Left lobe of liver (tissue), 2 donors: ENCODE measurements at places on chromosomes 7 and 10. TPM values are rescaled to one million over a fixed set of nuclear protein-coding genes. Genes with fewer than 3 reads are reported as not detected.

Gene CHN2
- total RNA-seq = 56.5 TPM

Gene CLEC2L
- total RNA-seq = not detected

Gene SLC13A1
- total RNA-seq = 0.13 TPM

- DNase-seq = no peak
Measured at GRCh38 chr10:3980660-3981059, 195.7 kb upstream of the KLF6 start.

GRCh38 chr7:49791088-49791741 is 17.8 kb downstream of the VWC2 start:
- no peak for DNase-seq

GRCh38 chr10:49153115-49153514 is 19.3 kb upstream of the FAM170B start:
- DNase-seq = no peak

DNA sequence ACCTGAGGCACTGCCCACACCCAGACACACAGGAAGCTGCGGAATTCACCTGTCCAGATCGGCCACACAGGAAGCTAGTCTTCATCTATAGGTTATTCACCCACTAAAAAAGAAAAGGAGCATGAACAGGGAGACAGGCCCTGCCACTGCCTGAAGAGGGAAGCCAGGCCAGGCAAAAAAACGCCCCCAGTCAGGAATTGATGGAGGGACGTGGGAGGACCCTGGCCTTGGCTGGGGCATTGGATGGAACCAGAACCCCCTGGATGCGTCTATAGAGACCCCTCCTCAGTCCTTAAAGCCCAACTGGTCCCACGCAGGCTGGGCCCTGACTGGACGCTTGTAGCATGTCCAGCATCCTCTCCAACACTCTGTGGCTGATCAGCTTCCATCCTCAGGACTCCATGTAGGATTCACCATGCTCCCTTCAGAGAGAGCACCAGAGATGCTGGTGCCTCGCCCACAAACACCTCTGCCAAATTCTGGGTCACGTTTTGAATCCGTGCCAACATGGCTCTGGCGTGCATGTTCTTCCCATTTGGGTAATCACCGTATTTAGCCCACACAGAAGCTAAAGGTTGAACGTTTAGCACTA is 259.3 kb upstream of the TCERG1L start:
- peak; percentile 23 for DNase-seq

- DNase-seq = no peak
Measured at GRCh38 chr10:6973899-6974298, 393.8 kb upstream of the PRKCQ start.

DNA sequence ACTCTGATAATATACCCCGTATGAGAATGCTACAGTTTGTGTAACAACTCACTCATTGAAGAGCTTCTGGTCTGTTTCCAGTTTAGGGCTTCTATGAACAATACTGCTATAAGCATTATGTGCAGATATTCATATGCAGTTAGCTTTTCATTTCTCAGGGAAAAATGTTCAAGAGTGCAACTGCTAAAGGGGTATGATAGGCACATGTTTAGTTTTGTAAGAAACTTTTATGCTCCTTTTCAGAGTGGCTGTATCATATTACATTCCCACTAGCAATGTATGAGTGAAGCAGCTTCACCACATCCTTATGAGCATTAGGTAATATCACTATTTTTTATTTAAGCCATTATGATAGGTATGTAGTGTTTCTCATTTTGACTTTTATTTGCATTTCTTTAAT is 182.6 kb upstream of the CXCL12 start:
- DNase-seq = no peak

- no peak for DNase-seq
Measured at GRCh38 chr10:61683319-61683718, 20.6 kb downstream of the CABCOCO1 start.

GRCh38 chr7:157675427-157675927 is 338.7 kb downstream of the DNAJB6 start:
- no peak for DNase-seq

DNA sequence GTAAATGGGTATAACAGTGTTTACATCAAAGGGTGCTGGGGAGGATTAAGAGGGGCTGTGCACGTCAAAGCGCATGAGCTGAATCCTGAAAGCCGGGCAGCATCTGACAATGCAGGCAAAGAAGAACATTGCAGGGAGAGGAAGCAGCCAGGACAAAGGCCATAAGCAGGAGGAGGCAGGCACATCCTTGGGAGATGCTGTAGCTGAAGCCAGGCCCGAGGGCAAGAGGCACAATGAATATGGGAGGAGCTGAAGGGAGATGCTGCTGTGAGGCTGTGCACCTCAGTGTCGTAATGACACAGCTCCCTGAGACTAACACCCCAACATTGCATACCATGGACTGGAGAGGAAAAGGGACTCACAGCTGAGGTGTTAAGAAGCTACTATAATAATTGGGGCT is 129.2 kb downstream of the BTAF1 start:
- DNase-seq = no peak

GRCh38 chr10:88116971-88117626 is 253.7 kb downstream of the PTEN start:
- no peak for DNase-seq

GRCh38 chr10:86211691-86212390 is 154.8 kb downstream of the GRID1 start:
- DNase-seq = no peak

GRCh38 chr10:114077815-114078219 is 34.2 kb downstream of the ADRB1 start:
- no peak for DNase-seq

DNA sequence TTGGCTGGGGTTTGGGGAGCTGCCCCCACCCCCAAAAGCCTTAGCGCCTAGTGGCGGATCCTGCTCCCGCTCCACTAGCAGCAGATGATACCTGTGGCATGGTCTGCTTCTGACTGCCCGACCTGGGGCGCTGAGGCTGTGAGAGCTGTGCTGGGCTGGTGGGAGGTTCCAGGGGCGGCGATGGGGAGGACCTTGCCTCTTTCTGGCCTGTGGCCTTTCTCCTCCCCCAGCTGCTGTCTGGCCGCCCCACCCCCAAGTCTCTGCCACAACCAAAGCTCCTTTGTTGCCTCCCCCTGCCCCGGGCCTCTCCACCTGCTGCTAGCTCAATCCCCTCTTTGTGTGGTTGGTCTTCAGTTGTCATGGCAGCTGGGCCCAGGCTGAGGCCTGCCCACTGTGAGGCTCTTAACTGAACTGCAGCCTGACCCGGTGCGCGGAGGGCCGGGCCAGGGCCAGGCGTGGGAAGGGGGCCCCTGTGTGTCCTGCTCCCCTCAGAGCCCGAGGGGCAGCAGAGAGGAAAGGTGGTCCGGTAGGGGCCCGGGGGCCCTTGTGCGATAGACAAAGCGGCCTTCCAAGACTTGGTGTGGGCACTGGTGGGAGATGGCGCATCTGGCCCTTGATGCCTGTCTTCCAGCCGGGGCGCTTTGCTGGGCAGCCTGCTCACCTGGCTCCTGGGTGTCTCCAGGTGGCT is 4.7 kb downstream of the ZNF775 start:
- DNase-seq = peak; percentile 75

DNA sequence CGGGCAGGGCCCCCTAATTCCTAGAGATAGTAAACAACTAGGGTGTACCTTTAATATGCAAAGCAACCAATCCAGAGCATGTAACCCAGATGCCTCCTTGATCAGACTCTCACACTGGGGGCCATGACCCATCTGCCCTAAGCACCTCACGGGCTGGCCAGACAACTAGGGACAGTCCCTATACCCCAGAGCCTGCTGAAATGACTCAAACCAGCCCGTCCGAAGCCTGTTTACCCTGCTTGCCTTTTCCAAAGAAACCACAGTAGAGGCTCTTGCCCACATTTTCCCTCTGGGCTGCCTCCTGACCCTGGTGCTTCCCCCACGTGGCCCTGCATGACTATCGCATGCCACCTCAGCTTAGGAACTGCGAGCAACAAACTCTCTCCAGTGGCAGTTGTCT is 46.2 kb downstream of the RGS10 start:
- DNase-seq = no peak

GRCh38 chr7:46680147-46680546 is 759.1 kb upstream of the IGFBP3 start:
- no peak for DNase-seq
